ENCODE measurements at places on chromosomes 7 and 10. TPM values are rescaled to one million over a fixed set of nuclear protein-coding genes. Genes with fewer than 3 reads are reported as not detected.

Gene HOXA11
- not detected for total RNA-seq

GRCh38 chr7:76220185-76221057, 18.7 kb downstream of the SRRM3 start:
- peak; percentile 37 for DNase-seq

- no peak for DNase-seq
Observed at GRCh38 chr7:82701949-82702348, 258.4 kb upstream of the CACNA2D1 start.

GRCh38 chr10:114795039-114795438, 26.5 kb upstream of the FHIP2A start:
- no peak for DNase-seq

- DNase-seq: peak; percentile 2
Observed at GRCh38 chr7:122972056-122972455, 23.4 kb downstream of the TAS2R16 start.

DNA sequence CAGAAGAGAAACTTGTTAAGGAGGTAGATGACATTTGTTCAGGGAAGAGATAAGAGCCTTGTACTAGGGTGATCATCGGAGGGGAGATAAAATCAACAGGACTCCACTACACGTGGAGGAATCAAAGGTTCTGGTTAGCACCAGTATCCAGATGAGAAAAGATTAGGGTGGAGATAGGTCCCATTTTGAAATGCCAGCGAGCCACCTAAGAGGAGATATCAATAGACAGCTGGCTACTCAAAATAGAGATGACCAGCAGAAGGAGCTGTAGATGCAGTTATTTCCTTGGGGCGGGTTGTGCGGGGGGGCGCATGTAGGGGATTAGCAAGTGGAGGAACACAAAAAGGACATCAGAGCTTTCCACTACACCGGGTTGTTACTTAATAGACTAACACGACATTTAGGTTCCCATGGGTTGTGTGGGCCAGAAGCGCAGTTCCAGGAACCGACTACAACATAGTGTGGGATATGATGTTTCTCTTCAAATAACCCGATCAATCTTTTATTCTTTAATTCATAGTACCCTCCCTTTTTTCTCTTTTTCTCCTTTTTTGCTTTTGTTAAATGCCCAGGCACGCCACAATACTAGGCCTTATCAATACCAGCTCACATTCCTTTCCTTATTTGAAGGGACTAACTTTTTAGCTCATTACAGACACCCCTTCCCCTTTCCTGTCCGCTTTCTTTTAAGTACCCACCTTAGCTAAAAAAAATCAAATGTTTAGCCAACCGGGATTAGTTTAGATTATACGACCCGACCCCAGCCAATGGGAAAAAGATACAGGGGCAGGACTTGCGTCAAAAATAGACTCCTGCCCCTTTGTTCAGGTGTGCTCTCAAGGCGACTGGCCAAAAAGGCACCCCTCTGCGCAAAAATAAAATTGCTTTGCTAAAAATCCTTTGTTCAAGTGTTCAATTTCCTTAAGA, 2.0 kb upstream of the KIF11 start:
- DNase-seq: peak; percentile 26

GRCh38 chr10:15224948-15225347, 56.5 kb upstream of the NMT2 start:
- DNase-seq: no peak
